ENCODE measurements at places on chromosomes 5 and 9.

DNA sequence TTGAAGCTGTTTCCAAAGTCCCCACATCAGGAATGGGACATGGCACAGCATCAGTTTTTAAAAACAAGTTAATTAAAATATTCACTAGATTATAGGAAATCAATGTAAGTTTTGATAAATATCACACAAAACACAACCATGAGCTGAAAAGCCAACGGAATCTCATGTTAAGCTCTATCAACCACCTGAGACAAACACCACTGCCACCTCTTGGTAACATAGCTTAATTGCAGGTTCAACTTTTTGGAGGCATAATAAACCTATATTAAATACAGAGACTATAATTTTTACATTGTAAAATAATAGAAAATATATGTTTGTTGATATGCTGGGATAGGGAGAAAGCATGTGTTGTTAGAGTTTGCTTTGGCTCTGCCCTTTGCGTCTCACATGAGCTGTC lies 126.1 kb downstream of the SV2C start:
- DNase-seq = no peak

- no peak for DNase-seq
Observed at GRCh38 chr5:65539827-65540226, 23.1 kb downstream of the CENPK start.

GRCh38 chr9:9054354-9054992 lies 1254.9 kb upstream of the DMAC1 start:
- no peak for DNase-seq

DNA sequence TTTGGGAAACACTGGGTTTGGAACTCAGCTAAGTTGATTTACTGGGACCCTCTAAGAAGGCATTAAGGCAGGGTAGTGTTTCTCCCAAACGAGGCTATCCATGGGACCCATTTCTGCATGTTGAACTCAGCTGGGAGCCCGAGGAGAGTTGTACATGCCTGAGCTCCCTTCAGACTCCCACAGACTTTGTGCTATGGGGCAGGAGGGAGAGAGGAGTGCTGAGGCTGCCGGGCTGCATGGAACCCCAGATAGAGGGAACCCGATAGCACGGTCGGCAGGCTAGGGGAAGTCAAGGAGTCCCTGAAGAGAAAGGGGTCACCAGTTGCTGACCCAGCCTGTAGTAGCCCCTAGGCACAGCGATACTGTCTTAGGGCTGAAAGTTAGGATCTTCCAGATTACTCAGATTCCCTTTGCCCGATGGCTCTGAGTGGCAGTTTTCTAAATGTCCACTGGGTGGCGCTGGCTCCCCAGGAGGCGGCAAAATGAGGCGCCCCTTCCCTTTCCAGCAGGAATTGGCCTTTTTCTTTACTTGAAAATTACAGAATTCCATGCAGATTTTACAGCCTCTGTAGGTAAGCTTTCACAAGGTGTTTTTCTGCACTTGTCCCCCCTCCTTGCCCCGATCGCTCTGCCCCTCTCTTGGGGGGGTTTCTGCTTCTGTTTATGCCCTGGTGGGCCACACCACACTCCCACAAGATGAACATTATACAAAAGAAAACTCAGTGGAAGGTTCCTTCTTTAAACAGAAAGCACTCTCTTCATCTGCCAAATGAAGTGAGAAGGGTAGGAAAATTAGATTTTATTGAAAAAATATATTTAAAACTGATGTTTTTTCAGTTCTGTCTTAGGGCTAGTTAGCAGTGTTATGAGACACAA lies 17.8 kb downstream of the NANS start:
- DNase-seq = no peak

DNA sequence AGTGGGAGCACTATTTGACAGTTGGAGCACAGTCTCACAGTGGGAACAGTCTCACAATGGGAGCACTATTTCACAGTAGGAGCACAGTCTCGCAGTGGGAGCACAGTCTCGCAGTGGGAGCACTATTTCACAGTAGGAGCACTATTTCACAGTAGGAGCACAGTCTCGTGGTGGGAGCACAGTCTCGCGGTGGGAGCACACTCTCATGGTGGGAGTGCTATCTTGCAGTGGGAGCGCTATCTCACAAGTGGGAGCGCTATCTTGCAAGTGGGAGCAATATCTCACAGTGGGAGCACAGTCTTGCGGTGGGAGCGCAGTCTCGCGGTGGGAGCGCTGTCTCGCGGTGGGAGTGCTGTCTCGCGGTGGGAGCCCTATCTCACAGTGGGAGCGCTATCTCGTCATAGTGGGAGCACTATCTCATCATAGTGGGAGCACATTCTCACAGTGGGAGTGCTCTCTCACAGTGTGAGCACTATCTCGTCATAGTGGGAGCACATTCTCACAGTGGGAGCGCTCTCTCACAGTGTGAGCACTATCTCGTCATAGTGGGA lies 56.1 kb downstream of the MED10 start:
- DNase-seq = no peak

DNA sequence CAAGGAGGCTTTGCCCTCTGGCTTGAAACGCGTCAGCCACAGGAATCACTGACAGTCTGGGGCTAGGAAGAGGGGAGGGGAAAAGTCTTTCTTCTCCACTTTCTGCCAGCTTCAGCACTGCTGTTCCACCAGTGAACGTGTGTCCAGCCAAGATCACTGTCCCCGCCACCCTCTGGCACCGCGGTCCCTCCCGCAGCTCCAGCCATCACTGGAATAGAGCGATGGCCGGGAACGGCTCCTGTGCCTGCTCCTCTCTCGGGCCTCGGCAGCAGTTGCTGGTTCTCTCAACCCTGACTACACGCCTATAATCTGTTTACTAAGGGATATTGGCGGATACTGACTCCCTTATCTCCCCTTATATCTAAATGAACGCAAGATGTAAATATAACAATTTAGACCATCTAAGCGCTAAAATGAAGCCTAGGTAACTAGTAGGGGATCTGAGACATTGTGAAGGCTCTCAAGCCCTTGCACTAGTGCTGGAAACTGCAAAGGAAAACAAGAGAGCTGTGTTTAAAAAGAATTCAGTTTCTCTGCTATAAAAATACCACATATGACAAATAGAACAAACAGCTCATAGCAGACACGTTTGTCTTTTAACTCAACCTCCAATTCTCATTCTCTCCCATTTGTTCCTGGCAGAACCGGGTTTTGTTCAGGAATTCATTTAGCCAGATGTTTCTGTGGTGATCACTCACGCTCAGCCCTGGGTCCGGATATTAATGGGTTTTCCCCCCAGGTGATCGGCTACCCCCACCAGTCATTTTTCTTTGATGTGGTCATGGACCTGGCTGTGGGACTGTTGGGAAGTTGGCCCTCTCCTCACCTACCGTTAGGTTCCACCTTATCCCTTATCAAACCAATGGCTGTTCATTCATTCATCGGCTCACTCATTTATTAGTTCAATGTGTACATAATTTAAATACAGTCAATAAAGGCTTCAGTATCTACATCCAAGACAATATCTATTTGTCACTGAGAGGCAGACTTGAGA lies 149.8 kb downstream of the MED10 start:
- DNase-seq = no peak

DNA sequence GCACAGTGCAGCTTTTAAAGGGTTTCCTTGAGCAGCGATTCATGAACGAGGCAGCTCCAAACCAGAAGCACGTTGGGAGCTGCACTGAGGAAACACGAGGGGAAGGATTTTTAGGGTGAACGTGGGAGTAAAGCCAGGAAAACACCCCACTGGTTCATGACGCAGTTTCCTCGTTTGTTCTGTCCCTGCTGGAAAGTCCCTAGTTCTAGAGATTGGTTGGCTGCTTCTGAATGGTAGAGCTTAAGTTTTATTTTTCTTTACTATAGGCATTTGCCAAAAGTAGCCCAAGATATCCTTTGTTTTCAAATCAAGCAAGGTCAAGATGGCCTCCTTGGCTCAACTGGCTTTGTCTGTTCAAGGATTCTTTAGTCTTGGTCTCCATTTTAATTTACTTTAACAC lies 116.5 kb upstream of the CACNA1B start:
- DNase-seq = no peak
